ENCODE measurements at places on chromosomes 7 and 10.

- DNase-seq, result no peak
Observed at GRCh38 chr10:51666456-51666855, 32.9 kb downstream of the CSTF2T start.

GRCh38 chr7:147279964-147280374, 1163.4 kb downstream of the CNTNAP2 start:
- DNase-seq, result no peak

DNA sequence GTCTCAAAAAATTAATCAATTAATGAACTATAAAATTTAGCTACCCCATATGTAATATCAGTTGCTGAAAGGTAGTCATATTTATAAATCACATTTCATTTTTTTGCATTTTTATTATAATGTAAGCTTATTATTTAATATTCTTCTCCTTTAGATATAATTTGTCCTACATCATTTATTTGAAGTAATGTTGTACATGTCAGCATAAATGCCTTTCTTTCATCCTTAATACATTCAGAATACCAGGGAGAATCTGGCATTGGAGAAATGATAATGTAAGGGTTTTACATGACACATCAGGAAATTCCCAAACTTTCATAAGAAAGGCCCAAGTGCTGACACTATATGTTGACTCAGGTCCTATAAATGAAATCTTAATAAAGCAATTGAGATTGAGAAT, 742.1 kb downstream of the CNTNAP2 start:
- DNase-seq, result no peak

DNA sequence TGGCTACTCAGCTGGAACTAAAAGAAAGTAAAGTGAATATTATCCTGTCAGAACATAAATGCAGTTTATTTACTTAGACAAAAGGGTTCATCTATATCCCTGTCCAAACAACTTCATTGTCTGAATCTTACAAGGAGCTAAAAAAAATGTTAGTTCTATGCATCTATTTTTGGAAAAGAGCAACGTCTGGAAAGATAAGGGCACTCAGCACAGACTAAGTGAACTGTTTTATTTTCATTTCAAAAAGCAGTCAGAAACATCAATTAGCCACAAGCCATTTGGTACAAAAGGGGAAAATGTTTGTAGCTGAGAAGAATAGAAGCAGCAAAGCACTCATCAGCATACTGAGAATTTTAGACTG, 245.5 kb downstream of the FOXP2 start:
- no peak for DNase-seq

- no peak for DNase-seq
Observed at GRCh38 chr10:128003521-128003920, 96.6 kb downstream of the PTPRE start.

DNA sequence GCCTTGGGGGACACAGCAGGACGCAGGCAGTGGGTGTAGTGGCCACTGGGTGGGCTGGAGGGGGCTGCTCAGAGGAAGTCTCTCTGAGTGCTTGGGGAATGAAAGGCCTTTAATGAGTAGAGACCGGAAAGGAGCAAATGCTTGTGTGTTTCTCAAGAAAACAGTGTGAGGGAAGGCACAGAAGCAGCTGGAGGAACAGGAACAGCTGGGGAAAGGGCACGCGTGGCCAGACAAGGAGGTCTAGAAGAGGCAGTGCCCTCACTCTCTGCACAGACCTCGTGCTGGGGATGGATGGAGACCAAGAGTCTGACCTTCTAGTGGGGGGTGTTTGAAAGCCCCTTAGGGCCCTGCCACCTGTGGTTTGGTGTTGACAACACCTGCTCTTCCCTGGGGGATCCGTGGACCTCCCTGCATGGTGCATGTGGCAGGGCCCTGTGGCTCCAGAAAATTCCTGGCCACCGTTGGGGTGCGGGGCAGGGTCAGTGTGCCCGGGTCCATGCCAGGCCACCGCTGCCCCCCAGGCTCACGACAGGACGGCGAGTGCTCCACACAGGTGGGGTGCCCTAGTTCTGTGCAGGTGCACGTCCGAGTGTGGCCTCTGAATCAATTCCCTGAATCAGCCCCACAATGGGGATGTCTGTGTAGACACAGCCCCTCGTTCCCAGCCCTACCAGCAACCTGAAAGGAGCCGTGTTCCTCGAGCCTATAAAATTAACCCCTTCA, 25.9 kb upstream of the FAM20C start:
- DNase-seq, result no peak

- no peak for DNase-seq
Observed at GRCh38 chr10:79267499-79267898, 79.8 kb upstream of the PPIF start.

DNA sequence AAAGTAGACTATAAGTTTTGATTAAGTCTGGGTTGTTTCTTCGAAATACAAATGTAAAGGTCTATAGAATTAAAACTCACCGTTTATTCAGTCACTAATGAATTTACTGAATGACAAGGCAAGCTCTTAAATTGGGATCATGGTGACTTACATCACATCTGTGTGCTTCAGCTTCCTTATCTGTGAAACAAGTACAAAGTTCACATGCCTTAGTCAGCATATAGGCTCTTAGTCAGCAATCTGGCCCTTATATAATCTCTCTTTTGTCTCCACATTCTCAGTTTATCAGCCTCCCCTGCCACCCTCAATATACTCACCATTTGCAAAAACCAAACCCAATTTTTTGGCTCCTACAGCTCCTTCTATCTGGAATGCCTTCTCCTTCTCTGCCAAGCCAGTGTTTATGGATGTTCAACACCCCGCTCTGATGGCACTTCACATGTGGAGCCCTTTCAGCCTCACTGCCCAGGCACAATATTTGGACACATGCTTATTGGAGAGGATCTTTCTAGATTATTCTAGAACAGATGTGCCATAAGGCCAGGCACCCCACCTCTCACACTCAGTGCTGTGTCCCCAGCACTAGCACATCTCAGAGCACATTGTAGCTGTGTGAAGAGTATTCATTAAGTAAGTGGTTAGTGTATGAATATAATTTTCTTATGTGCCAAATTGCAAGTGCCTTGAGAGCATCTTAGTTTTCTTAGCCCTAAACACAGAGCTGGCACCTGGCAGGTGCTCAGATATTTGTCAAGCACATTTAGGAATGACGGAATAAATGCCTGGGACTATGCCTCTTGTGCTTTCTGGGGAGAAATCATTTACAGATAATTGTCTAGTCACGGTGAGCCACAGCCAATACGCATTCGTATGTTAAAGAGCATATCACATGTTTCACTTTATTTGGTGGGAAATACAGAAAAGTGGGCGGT, 9.8 kb upstream of the LAMB1 start:
- no peak for DNase-seq

DNA sequence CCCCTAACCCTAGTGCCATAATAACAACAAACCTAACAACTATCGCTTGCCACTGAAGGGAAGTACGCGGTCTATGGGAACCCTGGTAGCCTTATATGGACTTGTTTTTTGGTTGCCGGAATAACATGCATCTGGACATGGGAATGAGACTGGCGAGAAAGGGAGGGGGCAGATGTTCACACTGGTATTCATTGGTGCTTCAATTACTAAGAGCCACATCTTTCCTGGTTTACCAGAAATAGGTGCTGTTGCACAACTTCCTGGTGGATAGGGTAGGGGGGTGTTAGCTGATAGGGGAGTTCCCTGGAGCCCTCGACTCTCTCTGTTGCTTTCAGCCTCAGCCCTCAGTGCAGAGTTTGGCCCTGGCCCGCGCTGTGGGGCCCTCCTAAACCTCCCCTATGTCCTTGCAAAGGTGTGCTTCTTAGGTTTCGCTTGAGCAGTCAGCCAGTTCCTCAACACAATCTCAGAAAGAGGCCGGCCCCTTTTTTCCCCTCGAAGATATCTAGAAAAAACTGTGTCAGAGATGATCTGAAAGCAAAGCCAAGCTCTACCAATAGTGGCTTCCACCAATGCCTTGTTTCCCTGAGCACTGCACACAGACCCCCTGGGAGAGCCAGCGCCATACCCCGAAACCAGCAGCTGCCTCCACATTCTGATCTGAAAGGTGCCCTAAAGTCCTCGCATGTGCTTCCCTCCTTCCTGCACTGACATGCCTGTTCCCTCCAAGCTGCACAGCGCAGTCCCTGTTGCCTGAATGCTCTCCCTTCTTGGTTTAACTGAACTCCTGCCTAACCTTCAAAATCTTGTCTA, 13.5 kb downstream of the TBXAS1 start:
- DNase-seq, result no peak

DNA sequence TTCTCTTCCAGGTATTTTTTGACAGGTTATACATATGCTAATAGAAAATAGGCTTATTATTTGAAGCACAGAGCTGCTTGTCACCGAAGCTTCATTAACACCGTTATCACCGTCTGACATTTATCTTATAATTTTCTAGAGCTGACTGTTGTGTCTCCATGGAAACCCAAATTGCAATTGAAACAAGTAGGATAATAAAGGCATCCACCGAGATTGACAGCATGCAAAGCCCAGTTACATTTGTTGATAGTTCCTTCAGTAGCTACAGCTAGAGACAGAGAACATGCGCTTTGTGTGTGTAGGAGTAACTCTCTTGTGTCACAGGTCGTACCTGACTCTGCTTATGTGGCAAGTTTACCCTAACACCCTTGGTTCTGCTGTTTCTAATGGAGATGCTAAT, 135.6 kb downstream of the CELF2 start:
- DNase-seq, result no peak

- DNase-seq, result no peak
Observed at GRCh38 chr10:26488344-26488743, 50.2 kb downstream of the APBB1IP start.

- DNase-seq, result no peak
Observed at GRCh38 chr10:24438800-24439199, 229.9 kb downstream of the KIAA1217 start.

DNA sequence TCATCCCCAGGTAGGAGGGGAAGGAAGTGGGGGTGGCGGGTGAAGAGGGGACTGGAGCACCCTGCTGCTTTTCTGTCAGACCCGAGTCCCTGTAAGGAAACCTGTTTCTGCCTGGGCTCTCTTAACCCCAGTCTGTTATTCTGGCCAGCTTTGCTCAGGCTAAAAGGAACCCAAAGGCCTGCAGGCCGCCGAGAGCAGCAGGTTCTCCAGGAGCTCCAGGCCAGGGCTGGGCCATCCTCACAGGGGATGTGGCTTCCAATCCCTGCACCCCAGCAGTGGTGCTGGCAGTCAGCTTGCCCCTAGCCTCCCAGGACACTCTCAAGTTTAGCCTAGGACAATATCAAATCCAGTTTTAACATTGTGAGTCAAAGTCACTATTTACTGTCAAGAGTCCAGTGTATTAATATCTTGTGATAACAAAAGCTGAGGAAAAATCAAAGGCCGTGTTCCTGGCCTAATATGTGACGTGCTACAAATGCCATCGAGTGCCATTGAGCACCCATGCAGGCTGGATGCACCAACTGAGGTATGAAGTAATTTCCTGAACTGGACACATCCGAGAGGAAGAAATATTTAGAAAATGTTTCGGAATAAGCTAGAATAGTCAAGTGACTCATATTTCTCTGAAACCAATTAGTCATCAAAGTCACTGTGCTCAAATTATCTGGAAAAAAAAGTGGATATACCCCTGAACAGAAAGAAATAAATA, 7.0 kb downstream of the PKD1L1 start:
- DNase-seq, result no peak

DNA sequence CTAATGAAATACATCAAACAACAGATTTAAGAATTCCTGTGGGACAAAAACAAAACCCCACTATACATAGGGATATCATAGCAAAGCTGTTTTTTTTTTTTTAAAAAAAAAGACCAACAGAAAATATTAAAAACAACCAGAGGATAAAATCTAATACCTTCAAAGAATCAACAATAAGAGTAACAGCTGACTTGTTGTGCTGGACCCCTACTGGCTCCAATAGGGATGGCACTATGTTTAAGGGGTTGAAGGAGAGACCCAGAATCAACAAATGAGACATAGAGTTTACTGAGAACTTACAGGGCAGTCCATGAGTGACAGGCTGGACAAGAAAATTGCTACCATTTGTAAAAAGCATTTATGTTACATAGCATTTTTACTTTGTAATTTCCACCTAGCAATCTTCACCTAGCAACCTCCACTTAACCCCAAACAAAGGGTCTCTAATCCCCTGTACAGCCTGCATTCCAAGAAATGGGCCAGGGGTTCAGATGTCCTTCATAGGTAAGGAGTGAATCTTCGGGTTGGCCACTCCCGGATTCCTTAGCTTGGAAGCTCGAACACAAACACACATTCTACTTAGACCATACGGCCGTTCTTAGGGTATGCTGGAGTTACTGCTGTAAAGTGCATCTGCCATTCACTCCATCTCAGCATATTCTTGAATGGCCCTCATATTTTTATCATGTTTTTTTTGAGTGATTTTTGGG, 25.8 kb downstream of the ASZ1 start:
- no peak for DNase-seq

GRCh38 chr10:3766046-3766756, 18.8 kb downstream of the KLF6 start:
- no peak for DNase-seq

DNA sequence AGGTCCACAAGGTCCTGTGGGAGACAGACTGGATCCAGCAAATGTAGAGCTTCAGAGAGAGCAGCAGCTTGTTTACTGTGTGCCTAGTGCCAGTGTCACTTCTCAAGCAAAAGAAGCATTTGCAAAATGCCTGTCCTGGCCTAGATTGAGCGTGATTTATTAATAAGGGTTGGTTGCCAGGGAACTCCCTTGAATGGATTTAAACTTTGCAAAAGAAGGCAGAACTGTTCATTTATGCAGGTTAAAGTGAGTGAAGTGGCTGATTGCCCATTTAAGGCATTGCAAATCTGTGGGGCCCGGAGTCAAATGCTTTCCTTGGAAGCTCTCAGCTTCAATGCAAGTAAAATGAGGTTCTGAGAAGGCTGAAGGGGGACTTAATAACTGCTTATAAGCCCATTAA, 71.3 kb downstream of the CDHR3 start:
- no peak for DNase-seq

DNA sequence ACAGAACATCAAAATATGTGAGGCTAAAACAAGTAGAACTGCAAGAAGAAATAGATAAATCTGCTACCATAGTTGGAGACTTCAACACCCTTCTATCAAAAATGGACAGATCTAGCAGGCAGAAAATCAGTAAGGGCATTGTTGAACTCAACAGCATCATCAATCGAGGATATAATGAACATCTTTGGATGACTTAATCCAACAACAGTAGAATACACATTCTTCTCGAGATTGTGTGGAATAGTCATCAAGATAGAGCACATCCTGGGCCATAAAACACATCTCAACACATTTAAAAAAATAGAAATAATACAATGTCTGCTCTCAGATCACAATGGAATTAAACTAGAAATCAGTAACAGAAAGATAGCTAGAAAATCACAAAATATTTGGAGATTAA, 9.9 kb downstream of the IGFBP1 start:
- no peak for DNase-seq

- DNase-seq, result no peak
Observed at GRCh38 chr7:44767912-44768627, 19.4 kb downstream of the ZMIZ2 start.

DNA sequence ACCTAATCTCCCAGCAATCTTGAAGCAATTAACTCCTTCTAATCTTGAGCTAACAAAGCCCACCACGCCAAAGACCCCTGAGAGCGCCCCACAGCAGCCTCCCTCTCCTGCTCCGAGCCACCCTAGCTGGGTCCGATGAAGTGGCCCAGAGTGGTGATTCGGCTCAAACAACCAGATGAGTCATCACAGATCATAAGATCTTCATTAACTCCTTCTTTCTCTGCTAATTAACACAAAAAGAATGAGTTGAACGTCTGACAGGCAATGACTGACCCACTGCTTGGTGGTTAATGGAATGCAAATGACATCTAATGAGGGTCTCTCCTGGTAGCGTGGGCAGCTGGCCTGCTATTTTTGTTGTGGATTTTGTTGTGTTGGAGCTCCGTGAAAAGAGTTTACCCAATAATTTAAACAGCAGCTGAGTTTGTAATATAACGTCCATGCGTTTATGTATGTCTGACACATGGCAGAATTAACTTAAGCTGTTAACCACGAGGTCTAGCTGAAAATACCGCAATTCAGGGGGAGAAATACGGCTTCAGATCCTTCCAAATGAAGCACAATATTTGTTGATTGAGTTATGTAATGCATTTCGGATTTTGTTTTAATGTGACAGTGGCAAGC, 161.4 kb downstream of the RAB11FIP2 start:
- no peak for DNase-seq
